Ovary (tissue), 10 donors: ENCODE measurements at places on chromosomes 3 and 15.

- DNase-seq, result no peak
Observed at GRCh38 chr3:16121391-16121790, 53.1 kb upstream of the GALNT15 start.

- DNase-seq, result no peak
Observed at GRCh38 chr3:106208251-106208650, 339.4 kb upstream of the CBLB start.

DNA sequence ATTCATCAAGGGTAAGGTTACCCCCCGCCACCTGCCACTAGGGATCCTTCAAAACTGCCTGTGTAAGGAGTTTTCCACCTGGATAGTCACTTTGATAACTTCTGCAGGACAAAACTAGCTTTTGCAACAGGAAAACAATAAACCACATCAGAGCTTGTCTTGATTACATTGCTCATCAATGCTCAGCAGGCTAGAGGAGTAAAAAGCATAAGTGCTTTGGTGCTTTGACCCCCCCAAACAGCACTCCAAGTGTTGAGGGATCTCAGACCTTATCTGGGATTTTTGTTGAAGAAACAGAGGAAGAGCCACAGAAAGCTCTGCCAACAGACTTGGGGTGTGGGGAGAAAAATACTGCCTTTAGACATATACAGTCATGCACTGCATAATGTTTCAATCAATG lies 10.8 kb upstream of the PHLDB2 start:
- no peak for DNase-seq

GRCh38 chr3:99974989-99975388 lies 139.3 kb downstream of the FILIP1L start:
- no peak for DNase-seq

- DNase-seq, result no peak
Observed at GRCh38 chr15:28995705-28996104, 109.9 kb downstream of the APBA2 start.

DNA sequence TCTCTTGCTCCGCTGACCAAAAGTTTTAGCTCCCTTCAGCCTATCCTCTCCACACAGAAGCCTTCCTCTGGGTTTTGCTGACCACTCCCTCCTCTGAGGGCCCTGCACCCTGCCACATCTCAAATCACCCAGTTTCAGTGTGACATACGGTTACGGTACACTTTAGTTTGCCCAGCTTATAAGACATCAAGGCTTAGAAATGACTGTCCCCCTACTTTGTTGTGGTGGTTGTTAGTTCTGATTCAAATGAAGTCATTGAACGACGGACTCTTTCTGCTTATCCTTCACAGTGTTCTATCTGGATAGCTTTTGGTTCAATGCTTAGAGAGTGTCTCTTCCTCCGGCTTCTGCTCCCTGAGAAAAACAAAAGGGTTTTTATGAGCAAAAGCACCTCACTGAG lies 68.0 kb upstream of the NDUFB4 start:
- DNase-seq, result no peak

GRCh38 chr15:33071451-33071850 lies 123.1 kb downstream of the FMN1 start:
- DNase-seq, result no peak

DNA sequence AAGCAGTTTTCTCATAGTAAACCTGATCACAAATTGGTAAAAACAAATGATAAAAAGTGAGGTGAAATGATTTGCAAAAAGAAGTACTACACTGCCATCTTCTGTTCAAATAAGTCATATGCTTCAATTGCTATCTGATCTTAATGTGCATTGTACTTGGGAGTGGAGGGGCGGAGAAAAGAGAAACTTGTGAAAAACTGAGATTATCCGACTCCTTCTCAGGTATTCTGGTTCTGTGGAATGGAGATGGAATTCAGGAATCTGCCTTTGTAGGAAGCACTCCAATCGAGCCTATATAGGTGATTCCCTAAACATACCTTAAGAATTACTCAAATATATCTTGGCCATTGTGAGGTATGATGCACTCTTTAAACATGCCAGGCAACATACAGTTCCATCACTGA lies 180.6 kb downstream of the CHL1 start:
- DNase-seq, result no peak
